ENCODE measurements at places on chromosomes 1 and 21. TPM values are rescaled to one million over a fixed set of nuclear protein-coding genes. Genes with fewer than 3 reads are reported as not detected.
A peak's percentile ranks its signal among the peaks of the same experiment; 100 is the strongest.

- DNase-seq: peak; percentile 57
Measured at GRCh38 chr21:44972821-44973220, 33.0 kb downstream of the SLX9 start.

DNA sequence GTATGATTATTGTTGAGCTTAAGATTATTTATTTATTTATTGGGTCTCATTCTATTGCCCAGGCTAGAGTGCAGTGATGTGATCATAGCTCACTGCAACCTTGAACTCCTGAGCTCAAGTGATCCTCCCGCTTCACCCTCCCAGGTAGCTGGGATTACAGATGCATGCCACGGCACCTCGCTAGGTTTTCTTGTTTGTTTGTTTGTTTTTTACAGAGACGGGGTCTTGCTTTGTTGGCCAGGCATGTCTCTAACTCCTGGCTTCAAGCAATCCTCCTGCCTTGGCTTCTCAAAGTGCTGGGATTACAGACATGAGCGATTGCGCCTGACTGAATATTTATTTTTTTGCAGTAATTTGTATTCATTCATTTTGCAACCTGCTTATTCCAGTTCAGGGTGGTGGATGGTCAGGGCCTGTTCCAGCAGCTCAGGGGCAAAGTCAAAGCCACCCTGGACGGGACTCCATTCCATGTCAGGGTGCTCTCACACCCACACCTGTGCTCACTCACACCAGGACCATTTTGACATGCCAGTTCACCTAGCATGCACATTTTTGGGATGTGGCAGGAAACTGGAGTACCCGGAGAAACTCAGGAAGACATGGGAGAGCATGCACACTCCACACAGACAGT is 29.6 kb upstream of the RASAL2 start:
- no peak for DNase-seq

DNA sequence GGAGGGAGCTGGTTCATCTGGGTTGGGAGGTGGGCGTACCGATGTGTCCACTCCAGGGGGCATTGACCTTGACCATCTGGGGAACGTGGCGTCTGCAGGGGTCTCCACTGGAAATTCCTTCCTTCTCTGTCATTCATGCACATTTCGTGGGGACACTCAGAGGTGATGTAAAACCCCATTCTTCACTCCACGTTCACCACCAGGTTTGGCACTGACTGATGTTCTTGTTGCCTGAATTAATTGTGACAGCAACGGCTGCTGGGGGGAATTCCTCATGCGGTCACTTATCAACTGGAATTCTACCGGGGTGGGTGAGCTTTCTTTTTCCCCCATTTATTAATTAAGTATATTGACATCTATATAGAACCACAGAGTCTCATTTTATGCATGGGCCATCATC is 18.1 kb upstream of the POFUT2 start:
- DNase-seq: no peak

GRCh38 chr1:196545222-196545621 is 63.0 kb downstream of the KCNT2 start:
- DNase-seq: no peak

GRCh38 chr1:46818591-46818990 is 19.7 kb downstream of the CYP4B1 start:
- DNase-seq: no peak

DNA sequence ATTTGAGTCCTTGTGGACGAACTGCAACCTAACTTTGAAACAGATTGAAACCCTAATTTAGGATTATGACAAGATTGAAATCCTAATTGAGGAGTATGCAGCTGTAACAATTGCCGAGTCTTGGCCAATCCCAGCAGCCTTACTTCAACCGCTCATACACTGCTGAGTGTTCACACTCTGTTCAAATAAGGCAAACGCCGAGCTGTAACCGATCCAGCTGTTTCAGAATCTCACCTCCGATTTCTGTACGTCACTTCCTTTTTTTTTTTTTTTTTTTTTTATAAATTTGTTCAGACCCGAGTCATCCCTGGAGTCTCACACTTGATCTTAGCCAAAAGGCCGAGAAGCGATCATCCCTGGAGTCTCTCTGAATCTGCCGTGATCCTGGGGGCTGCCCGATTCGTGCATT is 22.3 kb upstream of the ATP5PO start:
- no peak for DNase-seq

GRCh38 chr1:155794605-155795245 is 62.3 kb downstream of the GON4L start:
- DNase-seq: peak; percentile 80

GRCh38 chr1:100589667-100590066 is 51.7 kb downstream of the GPR88 start:
- no peak for DNase-seq

- DNase-seq: no peak
Measured at GRCh38 chr1:212628813-212629415, 20.4 kb downstream of the ATF3 start.

- DNase-seq: no peak
Measured at GRCh38 chr1:172680733-172681275, 21.9 kb downstream of the FASLG start.

GRCh38 chr21:46357684-46358425 is 33.9 kb downstream of the PCNT start:
- DNase-seq: peak; percentile 73

DNA sequence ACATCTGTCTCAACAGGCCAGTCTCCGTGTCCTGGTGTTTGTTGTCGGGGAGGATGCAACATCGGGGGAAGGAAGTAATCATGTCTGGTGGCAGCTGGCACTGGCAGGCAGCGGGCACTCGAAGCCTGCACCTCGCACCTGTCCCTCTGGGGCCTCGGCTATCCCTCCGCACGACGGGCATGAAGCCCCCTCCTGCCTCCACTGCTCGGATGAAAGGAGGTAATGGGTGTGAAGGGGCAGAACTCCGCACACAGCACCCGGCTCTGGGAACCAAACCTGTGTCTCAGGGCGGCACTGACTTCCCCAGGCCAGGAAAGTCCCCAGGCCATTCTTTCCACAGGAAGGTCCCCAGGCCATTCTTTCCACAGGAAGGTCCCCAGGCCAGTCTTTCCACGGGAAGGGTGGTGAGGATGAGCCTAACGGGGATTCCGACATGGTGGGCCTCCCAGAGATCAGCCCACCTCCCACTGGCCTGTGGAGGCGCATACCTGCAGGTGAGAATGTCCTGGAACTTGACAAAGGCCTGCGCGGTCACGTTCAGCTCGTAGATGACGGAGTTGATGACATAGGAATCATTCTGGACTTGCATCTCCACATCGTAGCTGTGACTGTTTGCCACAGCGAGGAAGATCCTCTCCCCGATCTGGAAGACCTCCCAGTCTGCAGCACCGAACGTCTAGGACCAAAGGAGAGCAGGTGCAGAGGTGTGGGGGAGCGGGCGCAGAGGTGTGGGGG is 31.1 kb downstream of the KRTAP10-1 start:
- DNase-seq: no peak

- no peak for DNase-seq
Measured at GRCh38 chr1:52552236-52552504, 722 bp downstream of the TUT4 start.

GRCh38 chr21:27700974-27701614 is 734.2 kb upstream of the ADAMTS5 start:
- peak; percentile 73 for DNase-seq

DNA sequence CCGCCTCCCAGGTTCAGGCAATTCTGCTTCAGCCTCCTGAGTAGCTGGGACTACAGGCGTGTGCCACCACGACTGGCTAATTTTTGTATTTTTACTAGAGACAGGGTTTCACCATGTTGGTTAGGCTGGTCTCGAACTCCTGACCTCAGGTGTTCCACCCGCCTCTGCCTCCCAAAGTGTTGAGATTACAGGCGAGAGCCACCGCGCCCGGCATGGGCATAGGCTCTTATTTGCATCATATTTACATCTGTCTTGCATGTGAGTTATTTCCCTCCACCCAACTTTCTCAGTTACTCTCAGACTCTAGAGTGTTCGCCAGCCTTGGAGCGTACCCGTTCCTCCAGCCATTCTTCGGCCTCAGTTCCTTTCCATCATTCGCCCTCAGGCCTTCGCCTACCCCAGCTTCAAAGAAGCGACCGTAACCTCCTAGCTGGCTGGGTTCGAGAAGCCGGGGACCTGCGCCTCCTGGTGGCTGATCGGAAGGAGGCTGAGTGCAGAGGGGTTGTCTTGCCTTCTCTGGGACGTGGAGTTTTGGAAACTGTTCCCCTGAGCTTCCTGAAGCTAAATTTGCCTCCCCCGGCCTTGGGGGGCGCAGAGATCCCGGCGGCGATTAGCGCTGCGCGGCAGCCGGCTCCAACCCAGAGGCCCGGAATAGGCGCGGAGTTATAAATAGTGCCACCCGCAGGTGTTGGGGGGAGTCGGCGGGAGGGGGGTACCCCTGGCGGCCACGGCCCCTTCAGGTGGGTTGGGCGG is 3.6 kb upstream of the ZBTB7B start:
- DNase-seq: peak; percentile 94

DNA sequence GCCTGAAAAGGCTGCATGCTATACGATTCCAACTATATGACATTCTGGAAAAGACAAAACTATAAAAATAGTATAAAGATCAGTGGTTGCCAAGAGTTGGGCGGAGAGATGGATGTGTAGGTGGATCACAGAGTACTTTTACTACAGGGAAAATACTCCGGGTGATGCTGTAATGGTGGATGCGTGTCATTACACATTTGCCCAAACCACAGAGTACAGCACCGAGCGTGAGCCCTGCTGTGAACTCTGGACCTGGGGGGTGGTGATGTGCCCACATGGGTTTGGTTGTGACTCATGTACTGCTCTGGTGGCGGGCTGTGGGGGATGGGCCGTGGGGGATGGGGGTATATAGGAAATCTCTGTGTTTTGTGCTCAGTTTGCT is 162.7 kb upstream of the COL6A1 start:
- peak; percentile 92 for DNase-seq

DNA sequence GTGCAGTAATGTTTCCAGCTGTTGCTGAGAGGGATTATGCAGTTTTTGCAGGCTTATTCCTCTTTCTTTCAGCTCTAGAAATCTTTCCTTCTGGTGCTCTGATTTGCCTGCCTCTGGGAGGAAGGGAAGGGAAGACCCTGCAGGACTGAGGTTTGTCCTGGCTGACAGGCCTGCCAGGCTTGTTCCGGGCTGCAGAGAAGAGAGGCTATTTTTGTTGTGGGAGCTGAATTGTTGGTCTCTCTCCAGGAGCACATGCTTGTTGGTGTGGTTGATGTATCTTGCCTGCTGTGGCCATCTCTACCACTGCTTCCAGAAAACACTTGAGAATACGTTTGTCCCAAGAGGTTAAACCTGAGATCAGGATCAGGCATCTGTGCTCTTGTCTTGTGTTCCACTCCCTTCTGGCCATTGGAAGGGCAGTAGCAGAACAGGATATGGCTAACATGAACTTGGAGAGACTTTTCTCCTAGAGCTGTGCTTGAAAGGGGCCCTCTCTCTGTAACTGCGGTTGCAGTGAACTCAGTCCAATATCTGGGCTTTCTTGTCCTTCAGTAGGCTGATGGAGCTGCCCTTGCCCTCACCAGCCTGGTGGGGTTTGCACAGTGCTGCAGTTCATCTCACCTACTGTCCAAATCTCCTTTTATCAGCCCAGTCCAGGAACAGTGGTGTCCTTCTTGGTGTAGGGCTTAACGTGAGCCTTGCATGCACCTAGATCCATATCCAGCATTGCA is 21.5 kb upstream of the SLC25A34 start:
- DNase-seq: peak; percentile 88

DNA sequence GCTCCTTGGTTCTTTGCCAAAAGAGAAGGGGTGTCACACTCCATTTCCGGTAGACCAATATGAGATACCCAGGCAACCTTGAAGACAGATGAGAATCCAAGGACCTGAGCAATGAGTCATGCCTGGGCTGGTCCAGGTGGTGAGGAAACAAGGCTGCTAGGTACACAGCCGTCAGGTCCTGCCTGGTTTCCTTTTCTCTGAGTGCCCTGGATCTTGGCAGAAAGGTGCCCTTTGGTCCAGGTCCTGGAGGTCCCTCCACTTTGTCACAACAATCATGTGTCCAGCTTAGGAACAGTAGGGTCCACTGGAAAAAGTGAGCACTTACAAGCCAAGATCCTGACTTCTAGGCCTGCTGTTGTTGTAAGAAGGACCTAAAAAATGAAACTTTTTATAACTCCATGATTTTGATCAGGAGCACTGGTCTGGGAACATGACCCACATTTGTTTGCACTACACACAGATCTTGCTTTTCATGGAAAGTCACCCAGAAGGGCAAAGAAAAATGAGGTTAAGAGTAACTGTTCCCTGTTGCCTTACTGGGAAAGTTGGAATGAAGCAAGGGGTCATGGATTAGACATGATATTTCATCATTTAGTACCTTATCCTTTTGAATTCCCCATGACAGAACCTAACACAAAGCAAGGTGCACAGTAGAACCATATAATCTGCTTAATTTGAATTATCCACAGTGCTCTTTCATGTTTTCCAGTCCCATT is 94.7 kb downstream of the PAPPA2 start:
- no peak for DNase-seq

DNA sequence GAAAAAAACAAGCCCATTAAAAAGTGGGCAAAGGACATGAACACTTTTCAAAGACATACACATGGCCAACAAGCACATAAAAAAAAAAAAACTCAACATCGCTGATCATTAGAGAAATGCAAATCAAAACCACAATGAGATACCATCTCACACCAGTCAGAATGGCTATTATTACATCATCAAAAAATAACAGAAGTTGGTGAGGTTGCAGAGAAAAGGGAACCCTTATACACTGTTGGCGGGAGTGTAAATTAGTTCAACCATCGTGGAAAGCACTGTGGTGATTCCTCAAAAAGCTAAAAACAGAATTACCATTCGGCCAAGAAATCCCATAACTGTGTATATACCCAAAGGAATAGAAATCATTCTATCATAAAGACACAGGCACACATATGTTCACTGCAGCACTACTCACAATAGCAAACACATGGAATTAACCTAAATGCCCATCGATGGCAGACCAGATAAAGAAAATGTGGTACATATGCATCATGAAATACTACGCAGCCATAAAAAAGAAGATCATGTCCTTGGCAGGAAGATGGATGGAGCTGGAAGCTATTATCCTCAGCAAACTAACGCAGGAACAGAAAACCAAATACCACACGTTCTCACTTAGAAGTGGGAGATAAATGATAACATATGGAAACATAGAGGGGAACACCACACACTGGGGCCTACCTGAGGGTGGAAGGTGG is 70.1 kb downstream of the INTS7 start:
- DNase-seq: no peak

DNA sequence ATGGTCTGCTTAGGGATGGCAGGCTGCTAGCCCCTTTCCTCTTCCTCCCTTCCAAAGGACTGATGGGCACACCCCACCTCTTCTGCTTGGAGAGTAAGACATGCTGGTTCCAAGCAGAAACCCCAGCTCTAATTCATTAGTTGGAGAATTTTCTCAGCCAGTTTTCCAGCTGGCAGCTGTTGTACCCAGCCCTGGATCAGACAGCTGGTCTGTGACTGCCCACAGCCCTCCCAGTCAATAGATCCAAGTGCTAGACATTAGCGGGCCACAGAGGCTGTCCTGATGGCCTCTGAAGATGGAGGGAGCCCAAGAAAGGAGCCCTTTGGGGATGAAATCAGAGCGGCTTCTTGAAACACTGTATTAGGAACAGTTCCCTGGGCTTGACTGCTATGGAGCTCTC is 35.8 kb downstream of the ACOT11 start:
- DNase-seq: peak; percentile 3

- DNase-seq: no peak
Measured at GRCh38 chr1:225712391-225712790, 59.5 kb upstream of the ENAH start.

Gene RAD54L
- 0.59 TPM for total RNA-seq

Gene CHI3L2
- total RNA-seq: 2.4 TPM

Gene UTS2
- total RNA-seq: 0.29 TPM

Gene AKR7A3
- total RNA-seq: 1.2 TPM

Gene NUCKS1
- 132 TPM for total RNA-seq

Gene YOD1
- 8.3 TPM for total RNA-seq
